Choroid plexus epithelial cell (primary cell): ENCODE measurements at places on chromosomes 5 and 9.
A peak's percentile ranks its signal among the peaks of the same experiment; 100 is the strongest.

- DNase-seq: peak; percentile 47
Observed at GRCh38 chr9:88953381-88954029, 37.8 kb upstream of the S1PR3 start.

GRCh38 chr5:109511980-109512734 lies 102.4 kb upstream of the PJA2 start:
- DNase-seq: no peak

DNA sequence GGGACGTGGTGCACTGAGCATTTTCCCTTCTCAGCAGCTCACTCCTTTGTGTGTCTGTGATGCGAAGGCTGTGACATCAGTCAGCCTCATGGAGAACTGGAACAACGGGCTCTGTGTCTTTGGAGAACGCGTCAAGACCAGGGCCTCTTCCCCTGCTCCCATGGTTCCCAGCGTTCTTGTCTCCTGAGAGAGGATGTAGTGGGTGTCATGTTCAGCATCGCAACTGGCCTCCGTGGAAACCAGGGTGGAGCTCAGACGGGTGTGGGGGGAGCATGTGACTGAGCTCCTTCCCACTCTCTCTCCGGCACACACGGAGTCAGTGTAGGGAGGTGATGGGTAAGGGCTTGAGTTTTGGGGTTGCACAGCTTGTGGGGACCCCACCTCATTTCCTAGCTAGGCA lies 59.7 kb downstream of the TENT4A start:
- no peak for DNase-seq

GRCh38 chr9:36842560-36843530 lies 191.2 kb downstream of the PAX5 start:
- DNase-seq: no peak

- no peak for DNase-seq
Observed at GRCh38 chr9:122143876-122144405, 15.6 kb downstream of the NDUFA8 start.

DNA sequence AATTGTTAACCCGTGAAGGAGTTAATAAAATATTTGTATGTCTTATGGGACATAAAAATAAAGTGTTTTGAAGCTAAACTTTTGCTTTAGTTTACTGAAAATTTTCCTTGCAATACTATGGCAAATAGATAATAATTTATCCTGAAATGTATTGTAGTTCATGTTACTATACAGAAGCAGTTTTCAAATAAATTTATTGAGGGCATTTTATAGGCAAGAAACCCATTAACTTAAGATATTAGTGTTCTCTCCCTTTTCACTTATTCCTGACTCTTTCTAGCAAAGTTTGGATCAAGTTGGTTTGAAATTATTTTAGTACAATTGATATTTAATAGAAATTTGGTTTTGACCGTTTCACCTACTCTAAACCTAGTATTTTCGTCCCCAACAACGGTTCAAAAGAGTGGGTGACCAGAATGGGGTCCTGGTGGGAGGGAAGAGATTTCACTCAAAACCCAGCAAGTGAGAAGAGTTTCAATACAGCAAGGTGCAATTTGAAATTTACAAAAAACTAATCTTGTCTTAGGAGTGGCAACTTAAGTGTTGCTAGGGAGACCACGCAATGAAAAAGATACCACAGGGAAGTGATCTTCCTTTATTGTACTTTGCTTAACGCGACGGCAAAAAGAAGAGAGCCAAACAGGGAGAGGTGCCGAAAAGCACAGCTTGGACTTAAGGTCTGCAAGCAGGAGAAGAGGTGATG lies 28.4 kb downstream of the NR2F1 start:
- no peak for DNase-seq

DNA sequence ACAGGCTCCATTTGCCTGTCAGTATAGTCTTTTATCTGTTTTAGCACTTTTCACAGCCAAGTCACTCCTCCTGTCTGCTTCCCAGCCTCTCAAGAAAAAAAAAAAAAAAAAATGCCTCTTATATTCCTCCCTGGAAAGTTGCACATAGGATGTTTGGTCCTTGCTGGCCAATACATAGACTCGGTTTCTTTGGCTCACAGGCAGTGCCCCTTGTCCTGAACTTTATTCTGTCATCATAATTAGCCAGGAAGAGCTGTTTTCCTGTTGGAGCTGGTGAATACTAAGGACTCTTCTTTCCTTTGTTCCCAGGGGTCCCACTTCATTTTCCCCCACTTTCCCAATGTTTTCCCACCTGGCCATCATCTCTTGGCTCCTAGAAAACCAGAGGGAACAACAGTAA lies 191.2 kb downstream of the NR3C1 start:
- DNase-seq: no peak

GRCh38 chr5:97121848-97122247 lies 20.6 kb downstream of the LIX1 start:
- DNase-seq: no peak

- DNase-seq: no peak
Observed at GRCh38 chr5:69341520-69342161, 9.0 kb upstream of the CCDC125 start.

DNA sequence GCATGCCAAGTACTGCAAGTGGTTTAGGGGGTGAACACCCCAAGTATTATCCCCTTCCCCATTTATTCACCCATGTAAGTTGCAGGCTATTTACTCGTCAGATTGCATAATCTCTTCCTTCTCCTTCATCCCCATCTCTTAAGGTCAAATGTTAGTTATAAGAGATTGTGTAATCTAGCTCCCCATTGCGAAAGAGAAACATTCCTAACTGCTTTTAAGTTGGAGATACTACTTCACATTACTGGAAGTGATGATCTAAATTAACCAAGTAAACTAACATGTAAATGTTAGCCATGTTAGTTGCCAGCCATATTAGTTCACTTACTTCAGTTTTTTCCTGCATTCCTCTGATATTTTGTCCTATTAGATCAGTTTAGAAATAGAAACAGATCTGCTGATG lies 262.3 kb downstream of the TAF11L14 start:
- peak; percentile 79 for DNase-seq

DNA sequence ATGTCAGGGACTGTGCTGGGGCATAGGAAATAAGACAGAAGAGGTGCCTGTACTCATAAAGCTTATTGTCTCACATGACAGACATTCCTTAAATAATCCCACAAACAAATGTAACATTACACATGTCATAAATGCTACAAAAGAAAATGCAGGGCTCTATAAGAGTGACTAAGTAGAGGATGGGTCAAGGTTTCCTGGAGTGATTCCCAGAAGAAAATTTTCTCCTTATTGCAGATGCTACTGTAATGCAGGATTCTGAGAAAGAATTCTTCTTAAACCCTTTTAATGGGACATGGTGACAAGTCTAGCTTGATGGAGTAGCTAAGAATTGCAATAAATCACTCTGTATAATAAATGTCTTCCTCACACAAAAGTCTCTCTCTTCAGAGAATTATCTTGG lies 55.7 kb downstream of the SH3TC2 start:
- peak; percentile 41 for DNase-seq

DNA sequence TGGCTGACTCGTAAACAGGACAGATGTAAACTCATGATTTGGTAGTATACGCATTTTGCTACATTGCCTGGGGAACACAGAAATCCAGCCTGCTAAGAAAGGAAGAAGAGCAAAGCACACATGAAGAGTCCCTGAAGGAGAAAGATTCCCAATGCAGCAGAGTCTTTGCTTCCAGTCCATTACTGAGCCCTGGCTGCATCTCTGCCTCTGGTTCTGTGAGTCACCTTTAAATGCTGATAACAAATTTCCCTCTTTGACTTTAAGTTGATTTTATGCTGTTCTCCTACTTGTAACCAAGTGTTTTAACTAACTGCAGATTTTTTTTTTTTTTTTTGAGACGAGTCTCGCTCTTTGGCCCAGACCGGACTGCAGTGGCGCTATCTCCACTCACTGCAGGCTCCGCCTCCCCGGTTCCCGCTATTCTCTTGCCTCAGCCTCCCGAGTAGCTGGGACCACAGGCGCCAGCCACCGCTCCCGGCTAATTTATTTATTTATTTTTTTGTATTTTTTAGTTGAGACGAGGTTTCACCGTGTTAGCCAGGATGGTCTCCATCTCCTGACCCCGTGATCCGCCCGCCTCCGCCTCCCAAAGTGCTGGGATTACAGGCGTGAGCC lies 8.5 kb upstream of the PRXL2C start:
- DNase-seq: peak; percentile 24

DNA sequence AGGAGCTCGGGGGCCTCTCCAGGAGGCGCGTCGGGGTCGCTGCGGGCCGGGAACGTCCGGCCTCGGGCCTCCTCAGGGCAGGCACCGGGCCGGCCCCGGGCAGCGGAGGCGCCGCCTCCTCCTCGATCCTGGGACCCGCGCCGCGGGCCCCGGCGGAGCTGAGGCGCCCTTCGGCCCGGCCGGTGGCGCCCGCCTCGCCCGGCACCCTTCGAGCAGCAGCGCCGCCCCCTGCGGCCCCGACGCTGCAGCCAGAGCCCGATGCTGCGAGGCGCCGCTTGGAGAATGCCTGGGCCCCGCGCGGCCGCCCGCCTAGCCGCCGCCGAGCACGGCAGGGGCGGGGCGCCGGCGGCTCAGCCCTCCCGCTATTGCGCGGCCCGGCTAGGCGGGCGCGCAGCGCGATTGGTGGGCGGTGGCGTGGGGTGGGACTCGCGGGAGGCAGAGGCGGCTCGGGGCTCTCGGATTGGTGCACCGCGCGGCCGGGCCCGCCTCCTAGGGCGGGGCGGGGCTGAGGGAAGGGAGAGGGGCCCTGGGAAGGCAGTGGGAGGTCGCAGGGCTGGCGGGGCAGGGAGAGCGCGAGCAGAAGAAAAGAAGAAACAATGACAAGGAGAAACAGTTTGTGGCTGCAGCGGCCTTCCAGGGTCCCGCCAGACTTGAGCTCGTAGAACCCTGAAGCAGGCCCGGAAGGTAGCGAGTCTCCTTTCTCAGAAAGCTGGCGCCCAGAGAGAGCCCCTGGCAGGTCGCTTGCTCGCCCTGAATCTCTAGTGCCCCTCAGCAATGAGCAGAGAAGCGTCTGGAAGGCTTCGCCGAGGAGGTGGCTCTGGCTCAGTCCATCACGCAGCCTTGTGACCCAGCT lies at the start of gene EEIG1:
Gene EEIG1 (minus strand): TSS at position 284 of the 853 bp plus-strand sequence. CDS start 852 bp downstream, outside the sequence.
- peak; percentile 91 for DNase-seq

DNA sequence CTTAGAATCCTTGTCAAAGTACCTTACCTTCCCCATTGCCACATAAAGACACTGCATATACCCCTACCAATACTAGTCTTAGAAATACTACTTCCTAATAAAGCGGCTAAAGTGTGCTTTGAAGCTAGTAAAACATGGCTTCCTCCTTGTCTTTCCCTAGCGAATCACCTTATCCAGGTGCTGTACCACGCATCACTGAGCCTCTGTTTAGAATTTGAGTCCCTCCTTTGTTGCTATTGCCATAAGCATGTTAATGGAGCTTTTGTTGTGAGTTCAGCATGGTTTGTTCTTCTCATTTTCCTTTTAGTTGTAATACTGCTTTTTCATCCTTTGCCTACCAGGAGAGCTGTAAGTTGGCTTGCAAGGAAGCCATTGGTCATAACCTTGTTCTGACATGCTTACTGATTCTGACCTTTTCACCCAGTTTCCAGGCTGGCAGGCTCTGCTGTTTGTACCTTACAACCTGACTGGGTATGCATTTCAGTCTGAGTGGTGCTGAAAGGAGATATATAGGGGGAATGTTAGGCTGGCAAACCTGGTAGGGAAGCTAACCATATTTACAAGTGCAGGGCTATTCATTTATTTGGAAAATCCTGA lies 49.8 kb downstream of the LMNB1 start:
- no peak for DNase-seq

- DNase-seq: no peak
Observed at GRCh38 chr5:35954175-35954574, 15.8 kb upstream of the CAPSL start.

- peak; percentile 92 for DNase-seq
Observed at GRCh38 chr5:92544596-92544995, 1036.4 kb downstream of the NR2F1-AS1 start.

- DNase-seq: peak; percentile 22
Observed at GRCh38 chr5:179226696-179227095, 118.6 kb downstream of the ADAMTS2 start.

DNA sequence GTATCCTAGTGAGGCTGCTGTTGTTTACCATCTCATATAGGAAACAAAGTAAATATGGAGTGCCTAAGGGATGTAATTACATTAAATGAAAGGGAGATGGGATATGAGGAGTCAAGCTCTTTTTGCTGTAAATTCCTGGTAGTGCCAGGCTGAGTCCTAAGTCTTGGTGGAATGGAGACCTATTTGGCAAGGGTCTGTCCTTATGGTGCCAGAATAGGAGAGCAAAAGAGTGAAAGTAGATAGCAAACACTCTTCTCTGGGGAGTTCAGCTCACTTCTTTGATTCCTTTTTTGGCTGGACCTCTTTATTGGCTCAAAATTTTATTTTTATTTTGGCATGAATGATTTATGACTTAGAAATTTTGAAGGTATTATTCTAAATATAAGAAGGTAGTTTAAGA lies 380.8 kb downstream of the TMEM232 start:
- no peak for DNase-seq

DNA sequence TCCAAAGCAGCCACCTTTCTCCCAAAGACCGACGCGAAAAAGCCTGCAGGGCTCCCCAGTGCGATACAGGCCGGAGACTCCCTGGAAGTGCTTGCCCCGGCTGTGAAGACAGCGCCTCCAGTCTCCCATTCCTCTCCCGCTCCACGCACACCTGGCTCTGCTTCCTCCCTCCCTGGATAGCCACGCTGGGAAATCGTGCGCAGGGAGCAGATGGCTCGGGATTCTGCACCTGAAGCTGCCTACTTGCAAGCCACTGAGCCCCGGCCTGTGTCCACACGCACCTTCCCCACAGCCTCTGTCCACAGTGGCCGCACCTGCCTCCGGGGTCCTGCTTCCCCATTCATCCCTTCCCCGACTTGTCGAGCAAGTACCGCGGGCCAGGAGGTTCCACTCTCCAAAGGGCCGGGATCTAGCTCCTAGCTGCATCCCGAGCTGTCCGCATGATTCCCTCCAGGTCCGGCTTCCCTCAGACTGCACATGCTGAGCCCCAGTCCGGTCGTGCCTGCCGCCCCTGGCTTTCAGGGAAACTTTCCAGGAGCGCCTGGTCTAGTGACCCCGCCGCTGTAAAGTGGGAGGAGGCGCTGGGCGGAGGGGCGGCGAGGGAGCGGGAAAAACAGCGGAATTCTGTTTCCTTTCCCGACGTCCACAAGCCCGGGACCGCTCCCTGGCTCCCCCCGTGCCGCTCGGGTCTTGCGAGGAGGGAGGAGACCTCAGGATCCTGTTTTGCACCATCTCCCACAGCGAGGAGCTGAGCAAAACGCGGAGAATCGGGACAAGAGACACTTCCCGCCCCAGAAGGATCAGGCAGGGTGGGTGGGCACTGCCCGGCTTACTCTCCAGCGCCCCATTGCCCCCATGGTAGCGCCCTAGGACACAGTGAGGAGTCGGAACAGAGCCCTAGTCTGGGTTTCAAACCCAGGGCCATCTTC lies 2.0 kb downstream of the SEMA6A start:
- peak; percentile 13 for DNase-seq

GRCh38 chr9:2800394-2801179 lies 43.3 kb downstream of the PUM3 start:
- DNase-seq: peak; percentile 69
